ENCODE measurements at places on chromosomes 6 and 20.

GRCh38 chr20:11556410-11556809 lies 361.3 kb upstream of the BTBD3 start:
- no peak for DNase-seq

- no peak for DNase-seq
These were observed 33.6 kb upstream of the BTN3A2 start for GRCh38 chr6:26331218-26332073.

- DNase-seq: no peak
These were observed 73.5 kb downstream of the ZFP64 start for GRCh38 chr20:52118016-52118623.

- no peak for DNase-seq
These were observed 63.3 kb downstream of the ZFAND3 start for GRCh38 chr6:37882724-37883413.

DNA sequence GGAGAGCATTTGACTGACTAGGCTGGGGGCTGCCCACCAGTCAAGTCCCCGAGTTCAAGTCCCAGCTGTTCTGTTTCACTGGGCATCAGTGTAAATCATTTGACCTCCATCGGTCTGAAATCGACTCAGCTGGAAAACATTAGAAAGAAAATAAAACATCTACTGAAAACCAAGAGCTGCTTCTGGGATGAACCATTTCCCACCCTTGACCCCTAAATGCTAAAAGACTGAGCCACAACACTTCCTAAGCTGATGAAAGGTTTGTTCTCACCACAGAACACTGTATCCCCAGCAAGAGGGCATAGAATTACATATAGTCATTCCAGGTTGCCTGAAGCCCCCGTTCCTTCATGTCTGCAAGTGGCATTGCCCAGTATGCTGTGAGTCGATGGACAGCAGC lies 237.0 kb upstream of the TAB2 start:
- DNase-seq: no peak

GRCh38 chr6:160253292-160253691 lies 5.3 kb downstream of the SLC22A2 start:
- no peak for DNase-seq

GRCh38 chr6:111718326-111718725 lies 112.6 kb upstream of the TRAF3IP2 start:
- DNase-seq: no peak

DNA sequence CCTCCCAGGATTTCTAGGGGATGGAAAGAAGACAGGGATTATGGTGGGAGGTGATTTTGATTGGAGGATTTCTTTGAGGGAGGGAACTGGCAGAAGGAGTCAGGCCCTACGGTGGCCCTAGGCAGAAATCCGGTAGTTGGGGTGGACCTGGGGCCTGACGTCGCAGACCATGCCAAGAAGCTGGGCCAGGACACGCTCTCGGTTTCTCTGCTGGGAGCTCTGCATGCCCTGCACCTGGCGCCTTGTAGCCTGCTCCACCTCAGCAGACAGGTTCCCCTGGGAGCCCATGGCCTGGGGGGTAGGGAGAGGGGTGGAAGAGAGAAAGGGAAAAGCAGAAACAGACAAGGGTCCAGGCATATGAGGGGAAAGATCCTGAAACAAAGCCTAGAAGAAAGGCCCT lies 1.1 kb downstream of the ATP6V1G2 start:
- no peak for DNase-seq

GRCh38 chr20:19047040-19047950 lies 165.1 kb upstream of the SLC24A3 start:
- no peak for DNase-seq

GRCh38 chr6:87784690-87785089 lies 82.7 kb upstream of the AKIRIN2 start:
- no peak for DNase-seq
